Ascending aorta (tissue), 2 donors: ENCODE measurements at places on chromosomes 2 and 18. TPM values are rescaled to one million over a fixed set of nuclear protein-coding genes. Genes with fewer than 3 reads are reported as not detected.

DNA sequence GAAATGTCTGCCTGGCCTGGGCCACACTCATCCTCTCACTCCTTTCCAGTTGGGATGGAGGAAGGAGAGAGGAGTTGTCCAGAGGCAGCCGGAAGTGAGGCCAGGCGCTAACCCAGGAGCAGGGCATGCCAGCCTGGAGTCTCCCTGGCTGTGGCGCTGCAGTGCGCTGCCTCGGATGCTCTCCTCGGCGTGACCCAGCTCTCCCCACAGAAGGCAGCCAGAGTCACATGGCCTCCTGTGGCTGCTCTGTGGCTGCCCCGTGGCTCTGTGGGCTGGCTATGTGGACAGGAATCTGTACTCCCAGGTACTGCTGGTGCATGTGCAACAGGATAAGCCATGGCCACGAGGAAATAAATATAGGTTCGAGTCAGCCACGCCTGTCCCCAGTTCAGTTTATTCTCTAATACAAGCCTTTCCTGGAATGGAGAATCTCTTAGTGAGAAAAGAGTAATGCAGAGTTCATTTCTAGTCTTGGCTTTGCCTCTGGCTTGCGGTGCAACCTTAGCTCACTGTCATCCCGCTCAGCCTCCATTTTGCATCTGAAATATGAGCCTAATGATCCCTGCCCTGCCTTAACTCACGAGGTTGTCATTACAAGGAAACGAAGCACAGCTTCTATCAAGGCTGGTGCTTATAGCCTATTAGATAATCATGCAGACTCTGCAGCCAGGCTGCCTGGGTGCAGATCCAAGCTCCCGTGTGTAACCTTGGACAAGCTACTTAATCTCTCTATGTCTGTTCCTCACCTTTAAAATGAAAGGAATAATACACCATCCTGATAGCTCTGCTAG, 106.3 kb downstream of the ANTXR1 start:
- H3K36me3 ChIP-seq, result peaks cover 13% of the 10 kb centered on the region
- H3K27me3 ChIP-seq, result no peaks in the 10 kb centered on the region
- no peak overlapping the region for H3K4me3 ChIP-seq
- peak overlapping the region; percentile 91 for H3K27ac ChIP-seq
- DNase-seq, result peak; percentile 69
- H3K4me1 ChIP-seq, result peaks cover 66% of the 10 kb centered on the region

GRCh38 chr2:204260162-204260877, 285.0 kb upstream of the PARD3B start:
- DNase-seq, result peak; percentile 12
- H3K27me3 ChIP-seq, result no peaks in the 10 kb centered on the region

SLC35G4 gene
- total RNA-seq, result not detected

- H3K36me3 ChIP-seq, result no peaks in the 10 kb centered on the region
- H3K4me3 ChIP-seq, result no peak overlapping the region
- no peaks in the 10 kb centered on the region for H3K4me1 ChIP-seq
Observed at GRCh38 chr18:22112215-22112614, 57.2 kb upstream of the GATA6 start.

- DNase-seq, result no peak
- no peaks in the 10 kb centered on the region for H3K36me3 ChIP-seq
- peaks cover 13% of the 10 kb centered on the region for H3K4me1 ChIP-seq
- peak overlapping the region; percentile 29 for H3K27ac ChIP-seq
Observed at GRCh38 chr2:33437815-33438214, 38.6 kb upstream of the RASGRP3 start.

RSAD2 gene
- 0.32 TPM for total RNA-seq
